ENCODE measurements at places on chromosomes 3 and 15.

DNA sequence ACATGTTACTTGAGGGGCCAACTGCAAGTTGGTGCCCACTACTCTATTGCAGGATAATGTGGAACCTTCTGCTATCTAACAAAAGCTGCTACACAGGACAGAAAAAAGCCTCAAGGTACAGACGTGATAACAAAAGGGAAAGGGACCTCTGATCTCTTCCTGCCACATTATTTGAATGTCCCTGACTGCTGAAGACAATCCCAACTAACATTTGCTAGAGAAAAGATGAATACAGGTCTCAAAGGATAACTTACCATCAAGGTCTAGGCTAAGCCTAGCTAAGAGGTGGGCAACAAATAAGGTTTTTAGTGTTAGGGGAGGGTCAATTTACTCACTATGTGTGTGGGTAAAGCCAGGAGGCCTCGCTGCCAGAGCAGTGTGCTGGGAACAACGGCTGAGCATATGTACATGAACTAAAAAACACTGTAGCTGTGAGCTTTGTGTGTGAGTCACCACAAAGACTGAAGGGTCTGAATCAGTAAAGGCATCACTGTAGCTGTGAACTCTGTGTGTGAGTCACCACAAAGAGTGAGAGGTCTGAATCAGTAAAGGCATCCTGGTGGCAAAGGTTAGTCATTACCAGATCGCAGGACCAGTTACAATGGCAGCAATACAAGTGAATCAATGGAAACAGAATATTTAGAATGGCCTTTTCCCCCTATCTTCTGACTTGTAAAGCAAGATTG lies 111.7 kb downstream of the LMLN start:
- peak; percentile 46 for DNase-seq

GRCh38 chr3:191391861-191392808 lies 61.8 kb upstream of the UTS2B start:
- DNase-seq = no peak

- DNase-seq = no peak
Measured at GRCh38 chr3:179453967-179454366, 2.7 kb upstream of the GNB4 start.

DNA sequence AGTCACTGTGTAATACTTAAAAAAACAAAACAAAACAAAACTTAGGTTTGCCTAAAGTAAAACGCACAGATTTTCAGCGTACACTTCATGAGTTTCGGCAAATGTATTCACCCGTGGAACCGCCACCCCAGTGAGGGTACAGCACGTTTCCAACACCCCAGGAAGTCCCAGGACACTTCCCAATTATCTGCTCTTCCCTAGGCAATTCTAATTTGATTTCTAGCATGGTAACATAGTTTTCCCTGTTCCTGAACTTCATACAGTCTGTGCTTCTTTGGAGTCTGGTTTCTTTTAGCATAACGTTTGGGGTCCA lies 497 bp upstream of the CLASP2 start:
- no peak for DNase-seq

DNA sequence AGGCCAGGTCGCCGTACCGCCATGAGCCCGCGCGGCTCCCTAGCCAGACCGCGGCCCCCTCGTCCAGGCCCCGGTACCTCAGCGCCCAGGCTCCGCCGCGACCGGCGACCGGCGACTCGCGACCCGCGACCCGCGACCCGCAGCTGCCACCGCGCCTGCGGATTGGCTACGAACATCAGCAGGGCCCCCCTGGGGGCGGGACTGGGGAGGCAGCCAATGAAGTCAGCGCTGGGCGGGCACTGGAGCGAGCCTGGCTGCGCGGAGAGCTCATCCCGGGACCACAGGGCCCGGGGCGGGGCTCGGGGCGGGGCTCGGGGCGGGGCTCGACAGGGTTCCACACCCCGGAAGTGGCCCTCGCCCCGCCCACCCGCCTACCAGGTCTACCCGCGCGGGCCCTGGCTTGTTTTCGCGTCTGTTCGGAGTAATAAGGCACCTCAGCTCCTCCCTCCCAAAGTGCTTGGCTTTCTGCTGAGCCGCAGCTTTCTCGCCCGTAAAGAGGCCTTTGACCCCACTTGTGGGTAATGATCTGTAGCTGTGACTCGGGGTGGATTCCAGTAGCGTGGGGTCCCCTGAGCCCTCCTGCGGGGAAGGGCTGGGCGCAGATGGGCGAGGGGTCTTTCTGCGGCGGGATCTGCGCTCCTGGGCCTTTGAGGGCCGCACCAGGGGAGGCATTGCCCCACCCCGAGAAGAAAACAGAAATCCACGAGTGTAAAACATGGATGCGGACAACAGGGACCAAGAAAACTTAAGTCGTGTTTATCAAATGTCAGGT lies at the start of gene LYSMD4:
Gene LYSMD4 (minus strand): TSS at position 170 of the 772 bp plus-strand sequence. CDS start 1,438 bp downstream, outside the sequence.
- DNase-seq = peak; percentile 93

- DNase-seq = no peak
Measured at GRCh38 chr3:178313716-178314115, 222.5 kb upstream of the KCNMB2 start.

DNA sequence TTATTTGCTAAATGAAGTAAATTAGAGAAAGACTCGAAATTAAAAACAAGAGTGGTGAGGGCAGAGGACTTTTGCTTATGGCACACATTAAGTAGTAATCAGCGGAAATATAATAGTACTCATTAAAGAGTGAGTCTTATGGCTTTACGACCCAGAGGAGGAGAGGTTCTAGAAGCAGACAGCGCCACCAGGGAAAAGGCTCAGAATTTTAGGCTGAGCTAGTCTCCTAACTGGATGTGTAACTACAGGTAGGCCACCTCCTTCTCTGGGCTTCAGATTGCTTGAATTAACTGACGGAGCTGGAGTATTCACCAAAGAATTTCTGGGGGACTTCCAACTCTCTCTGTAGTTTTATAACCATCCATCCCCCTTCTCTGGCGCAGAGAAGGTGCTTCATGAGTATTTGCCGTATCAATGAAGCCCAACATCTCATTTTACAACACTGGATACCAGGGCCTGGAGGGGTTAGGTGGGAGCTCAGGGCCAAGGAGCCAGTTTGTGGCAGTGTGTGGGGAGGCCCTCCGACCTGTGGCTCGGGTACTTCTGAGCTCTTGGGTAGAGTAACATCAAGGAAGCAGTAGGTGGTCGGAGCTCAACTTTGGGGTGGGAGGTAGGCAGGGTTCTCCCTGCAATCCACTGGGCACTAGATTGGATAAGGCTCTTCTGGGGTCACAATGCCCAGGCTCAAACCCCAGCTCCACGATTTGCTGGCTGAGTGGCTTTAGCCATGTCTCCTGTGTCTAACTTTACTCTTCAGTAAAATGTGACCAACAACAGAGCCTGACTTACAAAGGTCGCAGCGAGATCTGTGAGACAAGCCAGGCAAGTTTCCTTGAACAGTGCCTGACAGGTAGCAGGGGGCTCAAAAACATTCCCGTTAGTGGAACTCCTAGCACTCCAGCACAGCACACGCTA lies 1.1 kb downstream of the CHCHD4 start:
- no peak for DNase-seq

DNA sequence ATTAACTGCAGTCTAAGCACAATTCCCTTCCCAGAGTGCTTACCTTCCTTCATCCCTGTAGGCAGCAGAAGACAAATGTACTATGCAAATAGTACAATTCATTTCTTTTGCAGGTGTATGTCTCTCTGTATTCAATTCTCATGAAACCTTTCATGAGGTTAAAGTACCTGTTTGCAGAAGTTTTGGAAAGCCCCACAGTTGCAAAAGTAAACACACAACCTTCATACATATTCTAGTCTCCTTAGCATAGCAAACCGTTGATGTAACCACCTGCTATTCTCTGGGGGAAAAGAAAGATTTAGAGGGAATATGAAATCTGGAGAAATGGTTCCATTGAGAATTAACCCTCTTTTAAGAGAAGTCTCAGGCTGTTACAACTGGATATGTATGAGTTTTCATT lies 200.3 kb upstream of the SUCLG2 start:
- no peak for DNase-seq

GRCh38 chr3:67437789-67438188 lies 216.6 kb downstream of the SUCLG2 start:
- no peak for DNase-seq

GRCh38 chr3:54668236-54668635 lies 259.6 kb downstream of the LRTM1 start:
- no peak for DNase-seq

DNA sequence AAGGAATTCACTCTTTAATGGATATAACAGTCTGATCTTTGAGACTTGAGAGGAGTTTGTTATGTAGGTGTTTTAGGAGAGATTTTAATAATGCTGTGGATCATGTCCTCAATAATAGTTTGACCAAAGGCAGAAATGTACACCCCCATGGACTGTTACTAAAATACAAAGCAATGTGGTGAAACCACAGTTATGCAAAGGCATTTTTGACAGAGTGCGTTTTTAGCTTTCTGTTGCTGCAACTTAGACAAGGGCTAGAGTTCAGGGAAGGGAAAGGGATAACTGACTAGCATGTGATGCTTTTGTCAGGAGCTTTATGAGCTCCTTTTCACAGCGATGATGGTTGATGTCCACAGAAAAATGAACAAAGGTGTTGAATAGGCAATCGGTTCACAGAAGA lies 3.6 kb upstream of the STARD5 start:
- DNase-seq = no peak

DNA sequence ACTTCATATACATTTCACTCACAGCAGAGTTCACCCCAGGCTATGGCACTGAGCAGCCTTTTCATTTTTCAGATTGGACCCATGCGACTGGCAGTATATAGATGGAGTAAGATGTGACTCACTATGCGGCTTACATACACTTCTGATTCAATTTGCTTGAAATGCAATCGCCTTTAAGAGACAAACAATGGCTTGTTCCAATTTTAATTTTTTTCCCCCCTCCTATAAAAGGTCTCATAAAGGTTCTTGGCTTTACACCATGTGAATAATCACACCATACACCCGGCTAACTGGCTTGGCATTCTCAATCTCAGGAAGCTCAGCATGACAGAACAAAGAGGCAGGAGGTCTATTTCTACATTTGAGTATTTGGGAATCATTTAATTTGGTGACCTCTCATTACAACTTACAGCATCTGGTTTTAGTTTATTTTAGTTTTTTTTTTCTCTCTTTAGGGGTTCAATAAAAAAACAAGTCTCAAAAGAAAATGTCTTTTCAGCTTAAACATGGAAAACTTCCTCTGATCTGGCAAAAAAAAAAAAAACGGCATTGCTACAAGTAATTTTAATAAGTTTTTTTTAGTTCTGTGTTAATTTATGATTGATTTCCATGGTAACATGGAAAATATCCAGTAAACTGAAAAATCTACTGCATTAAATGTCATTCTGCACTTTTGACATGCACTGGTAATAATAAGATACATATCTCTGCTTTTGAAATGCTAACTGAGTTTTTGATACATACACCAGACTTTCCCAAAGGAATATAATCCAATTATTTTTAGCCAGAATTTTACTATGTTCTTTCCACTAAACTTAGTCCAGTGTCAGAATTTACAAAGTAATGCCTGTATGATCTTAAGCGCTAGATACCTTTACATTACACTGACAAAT lies 38.8 kb downstream of the GADL1 start:
- DNase-seq = no peak

- DNase-seq = no peak
Measured at GRCh38 chr3:61887206-61887605, 325.8 kb downstream of the PTPRG start.

- DNase-seq = no peak
Measured at GRCh38 chr3:13007251-13007941, 65.8 kb downstream of the IQSEC1 start.

DNA sequence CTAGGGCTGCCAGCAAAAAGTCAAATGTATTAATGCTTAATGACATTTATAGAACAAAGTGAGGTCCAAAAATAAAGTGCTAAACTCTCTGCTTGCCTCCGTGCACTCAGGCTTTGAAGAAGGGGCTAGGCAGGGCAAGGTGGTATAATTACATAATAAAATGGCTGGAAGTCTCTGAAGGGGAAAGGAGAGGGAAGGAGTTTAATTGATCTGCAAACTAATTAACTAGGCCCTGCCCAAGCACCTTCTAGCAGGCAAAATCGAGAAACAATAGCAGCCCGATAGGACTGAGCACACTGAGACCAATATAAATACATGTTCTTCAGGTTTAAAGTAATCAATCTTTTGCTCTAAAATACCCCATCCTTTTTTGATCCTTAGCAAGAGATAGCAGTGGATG lies 13.0 kb downstream of the DIS3L start:
- DNase-seq = no peak

- no peak for DNase-seq
Measured at GRCh38 chr3:129039271-129040038, 21.1 kb upstream of the GP9 start.

DNA sequence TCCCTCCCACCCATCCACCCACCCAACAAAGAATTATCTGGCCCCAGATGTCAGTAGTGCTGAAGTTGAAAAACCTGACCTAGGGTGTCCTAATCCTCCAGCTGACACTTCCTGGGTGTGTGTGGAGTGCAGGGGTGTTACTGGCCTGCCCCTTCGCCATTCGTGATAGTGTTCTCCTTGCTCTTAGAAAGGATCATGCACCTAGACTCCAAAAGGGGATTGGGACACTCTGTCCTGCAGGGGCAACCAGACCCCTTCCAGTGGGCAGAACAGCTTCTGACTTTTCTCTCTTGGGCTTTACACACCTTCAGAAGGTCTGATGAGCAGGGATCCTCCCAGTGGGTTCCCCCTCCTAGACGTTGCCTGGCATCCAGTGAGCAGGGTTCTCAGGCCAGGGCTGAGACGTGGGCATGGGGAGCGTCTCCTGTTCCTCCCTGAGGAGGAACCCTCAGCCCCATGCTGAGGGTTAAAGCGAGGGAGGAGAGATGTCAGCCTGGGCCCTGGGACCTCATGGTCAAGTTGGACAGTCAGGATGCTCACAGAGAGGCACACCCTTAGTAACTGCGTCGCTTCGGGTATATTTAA lies 75.0 kb downstream of the AAGAB start:
- no peak for DNase-seq

- no peak for DNase-seq
Measured at GRCh38 chr3:26591926-26592325, 30.6 kb upstream of the LRRC3B start.

DNA sequence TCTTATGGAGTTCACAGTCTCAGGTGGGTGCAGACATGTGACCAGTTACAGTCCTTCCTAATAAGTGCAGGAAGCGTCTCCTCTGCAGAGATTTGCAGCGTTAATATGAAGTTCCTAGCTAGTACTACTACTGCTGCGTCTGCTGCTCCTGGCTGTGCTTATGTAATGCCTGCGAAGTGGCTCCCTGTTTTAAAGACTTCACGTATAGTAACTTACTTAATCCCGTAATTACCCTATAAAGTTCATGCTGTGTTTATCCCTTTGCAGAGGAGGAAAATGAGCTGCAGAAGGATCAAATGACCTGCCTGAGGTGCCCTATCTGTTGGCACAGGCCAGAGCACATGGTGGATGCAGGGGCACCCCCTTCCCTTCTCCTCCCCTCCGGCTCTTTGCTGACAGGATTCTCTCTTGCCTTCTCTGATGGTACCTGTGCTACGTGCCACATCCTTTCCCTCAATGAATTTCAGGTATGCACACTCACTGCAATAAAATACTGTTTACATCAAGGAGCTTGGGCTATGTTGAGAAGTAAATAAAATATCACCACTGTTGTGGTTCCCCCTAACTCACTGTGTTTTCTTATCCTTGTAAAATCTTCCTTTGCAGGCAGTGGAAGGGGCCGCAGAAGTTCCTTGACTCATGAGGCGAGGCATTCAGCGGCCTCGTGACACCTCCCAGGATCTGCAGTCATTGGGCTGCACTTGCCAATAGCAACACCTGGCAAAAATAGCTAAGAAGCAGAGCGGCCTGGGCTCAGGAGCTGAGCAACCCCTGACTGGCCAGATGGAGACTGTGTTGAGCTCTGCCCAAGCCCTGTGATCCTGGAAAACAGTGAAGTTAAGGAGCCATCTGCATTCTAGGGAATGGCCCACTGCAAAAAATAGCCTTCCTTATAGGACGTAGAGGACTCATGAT lies 188.9 kb upstream of the ATP10A start:
- no peak for DNase-seq
